ENCODE measurements at places on chromosomes 13 and 19.
A peak's percentile ranks its signal among the peaks of the same experiment; 100 is the strongest.

GRCh38 chr13:55359067-55359466 is 1781.7 kb upstream of the PRR20A start:
- DNase-seq, result no peak

DNA sequence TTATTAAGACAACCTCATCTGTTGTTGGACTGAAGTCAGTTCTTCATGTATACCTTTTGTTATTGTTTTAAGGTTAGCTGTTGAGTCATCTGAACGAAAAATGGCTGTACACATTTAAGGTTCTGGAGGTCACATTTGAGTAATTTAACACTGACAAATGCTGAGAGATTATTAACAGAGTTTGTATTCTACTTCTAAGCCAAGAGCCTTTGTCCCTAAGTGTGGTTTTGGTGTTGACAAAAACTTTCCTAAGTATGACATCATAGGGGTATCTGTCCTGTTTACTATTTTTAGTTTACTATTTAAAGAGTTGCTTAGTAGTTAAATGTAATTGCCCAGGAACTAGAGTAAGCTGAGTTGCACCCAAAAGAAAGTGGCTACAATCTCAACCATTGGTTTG is 71.9 kb downstream of the CDK8 start:
- DNase-seq, result no peak

- DNase-seq, result no peak
These were observed 6.0 kb downstream of the ERVV-1 start for GRCh38 chr19:53019684-53020083.

DNA sequence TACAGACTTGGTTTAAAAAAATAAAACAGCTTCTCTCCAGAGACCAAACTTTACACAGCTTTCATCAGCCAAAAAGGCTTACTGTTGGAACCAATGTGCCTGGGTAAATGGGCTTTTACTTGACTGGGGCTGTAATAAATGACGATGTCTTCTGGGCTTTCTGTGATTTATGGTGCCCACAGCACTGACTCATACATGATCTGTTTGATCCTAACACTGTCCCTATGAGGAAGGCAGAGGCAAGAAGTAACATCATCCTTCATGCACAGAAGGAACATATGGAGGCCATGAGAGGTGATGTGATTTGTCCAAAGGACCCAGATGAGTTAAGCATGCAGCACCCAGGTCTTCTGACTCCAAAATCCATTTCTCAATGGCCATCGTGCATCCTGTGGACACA is 77.4 kb downstream of the DOCK9 start:
- no peak for DNase-seq

DNA sequence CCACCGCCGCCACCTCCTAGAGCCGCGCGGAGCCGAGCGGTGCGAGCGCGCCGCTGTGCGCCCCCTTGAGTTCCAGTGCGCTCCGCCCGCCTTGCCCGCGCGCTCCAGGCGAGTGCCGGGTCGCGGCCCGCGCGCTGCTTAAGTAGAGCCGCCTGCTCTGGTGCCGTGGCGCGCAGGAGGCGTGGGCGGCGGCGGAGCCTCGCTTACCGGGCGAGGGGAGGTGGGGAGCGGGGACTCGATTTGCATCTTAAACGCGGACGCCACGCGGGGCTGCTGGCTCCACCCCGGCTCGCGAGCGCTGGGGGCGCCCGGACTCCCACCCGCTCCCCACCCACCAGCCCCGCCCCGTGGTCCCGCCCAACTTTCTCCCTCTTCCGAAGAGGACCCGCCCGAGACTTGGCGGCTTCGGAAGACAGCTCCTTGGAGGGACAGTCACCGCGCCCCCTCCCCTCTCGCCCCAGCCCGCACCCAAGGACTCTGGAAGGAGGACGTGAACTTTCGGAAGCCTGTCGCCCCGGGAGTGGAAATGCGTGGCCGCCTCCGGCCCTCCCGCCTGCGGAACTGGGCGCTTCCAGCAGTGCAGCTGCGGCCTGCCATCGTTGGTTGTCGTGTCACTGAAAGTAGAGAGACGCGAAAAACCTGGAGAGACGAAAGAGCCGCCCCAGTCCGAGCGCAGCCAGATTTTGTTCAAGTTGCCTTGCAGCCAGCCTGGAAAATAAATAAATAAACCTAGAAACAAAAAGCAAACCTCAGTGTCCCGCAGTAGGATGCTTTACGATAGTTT is at the start of gene KCTD12:
Gene KCTD12, minus strand, starts transcription at position 114 of the 784 bp plus-strand sequence. CDS start 257 bp downstream, outside the sequence.
- peak; percentile 55 for DNase-seq

All from astrocyte of the cerebellum (primary cell).